ENCODE measurements at places on chromosomes 16 and 17.
A peak's percentile ranks its signal among the peaks of the same experiment; 100 is the strongest.

DNA sequence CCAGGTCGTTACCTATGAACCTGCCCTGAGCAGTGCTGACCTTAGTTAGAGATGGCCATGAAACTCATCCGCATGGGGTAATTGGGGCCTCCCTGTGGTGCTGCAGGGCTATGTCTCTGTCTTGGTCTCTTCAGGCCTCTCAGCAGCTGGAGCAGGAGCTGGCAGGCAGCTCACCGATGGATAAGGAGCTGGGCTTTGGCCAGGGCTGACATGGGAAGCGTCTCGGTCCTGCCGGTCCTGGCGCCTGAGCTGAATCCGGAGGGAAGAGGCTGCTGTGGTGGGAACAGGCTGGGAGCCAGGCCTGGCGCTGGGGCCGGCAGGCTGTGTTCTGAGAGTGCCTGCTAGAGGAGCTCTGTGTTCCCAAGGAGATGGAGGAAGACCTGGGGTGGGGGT lies 10.1 kb downstream of the IL32 start:
- DNase-seq, result no peak

- DNase-seq, result no peak
These were observed 5.3 kb downstream of the MPP2 start for GRCh38 chr17:43901861-43902589.

GRCh38 chr17:47955497-47956461 lies 1.9 kb downstream of the PRR15L start:
- no peak for DNase-seq

- DNase-seq, result no peak
These were observed 5.2 kb downstream of the BAIAP2 start for GRCh38 chr17:81039854-81040758.

- DNase-seq, result peak; percentile 38
These were observed 8.5 kb upstream of the SSTR2 start for GRCh38 chr17:73156166-73156840.

DNA sequence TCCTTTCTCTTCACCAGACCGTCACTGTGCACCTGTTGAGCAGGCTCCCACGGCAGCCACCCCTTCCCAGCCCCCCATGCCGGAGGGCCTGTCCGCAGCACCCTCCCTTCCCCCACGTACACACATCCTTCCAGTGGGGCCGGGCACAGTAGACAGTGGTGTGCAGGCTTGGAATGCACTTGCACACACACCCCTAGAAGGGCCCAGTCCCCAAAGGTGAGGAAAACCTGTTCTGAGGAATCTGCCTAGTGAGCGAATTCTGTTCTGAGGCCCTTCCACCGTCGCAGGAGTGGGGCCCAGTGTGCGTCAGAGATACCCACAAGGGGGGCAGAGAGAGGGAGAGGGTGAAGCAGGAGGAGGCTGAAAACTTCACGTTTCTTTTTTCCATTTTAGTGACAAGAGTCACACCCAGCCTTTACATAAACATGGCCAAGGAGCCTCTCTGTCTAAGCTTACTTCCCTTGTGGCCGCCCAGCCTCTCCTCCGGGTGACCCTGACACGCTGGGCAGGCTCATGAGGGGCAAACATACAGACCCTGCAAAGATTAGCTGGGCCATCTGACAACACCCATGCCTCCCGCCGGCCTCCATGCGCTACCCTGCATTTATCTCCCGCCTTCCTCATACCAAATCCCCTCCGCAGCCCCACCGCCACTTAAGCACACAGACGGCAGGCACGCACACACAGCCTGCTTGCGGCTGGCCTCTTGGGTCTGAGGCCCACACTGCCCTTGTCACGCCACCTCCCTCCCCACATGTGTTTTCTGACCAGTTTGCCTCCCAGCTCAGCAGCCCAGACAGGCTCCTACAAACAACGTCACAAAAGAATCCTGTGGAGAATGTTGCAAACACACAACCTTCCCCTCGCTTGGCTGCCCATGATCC lies 1.8 kb downstream of the ZBTB4 start:
- peak; percentile 40 for DNase-seq

GRCh38 chr17:72635034-72635635 lies 457.4 kb downstream of the SLC39A11 start:
- no peak for DNase-seq

GRCh38 chr16:518858-519257 lies 8.7 kb upstream of the CAPN15 start:
- no peak for DNase-seq

DNA sequence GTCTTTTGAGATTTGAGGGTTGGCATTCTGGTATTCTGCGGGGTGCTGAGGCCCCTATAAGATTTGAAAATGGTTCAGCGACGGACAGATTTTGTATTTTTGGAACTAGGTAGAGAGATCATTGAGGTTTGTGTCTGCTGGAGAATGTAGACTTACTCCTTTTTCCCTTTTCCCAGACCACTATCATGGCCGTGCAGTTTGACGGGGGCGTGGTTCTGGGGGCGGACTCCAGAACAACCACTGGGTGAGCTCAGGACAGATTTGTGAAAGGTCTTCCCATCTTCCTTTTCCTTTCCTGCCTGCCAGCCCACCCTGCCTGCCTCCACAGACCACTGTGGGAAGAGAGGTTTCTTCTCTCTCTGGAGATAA lies 572 bp downstream of the PSMB6 start:
- DNase-seq, result no peak

- no peak for DNase-seq
These were observed 469.9 kb downstream of the MAF start for GRCh38 chr16:79130616-79131015.

DNA sequence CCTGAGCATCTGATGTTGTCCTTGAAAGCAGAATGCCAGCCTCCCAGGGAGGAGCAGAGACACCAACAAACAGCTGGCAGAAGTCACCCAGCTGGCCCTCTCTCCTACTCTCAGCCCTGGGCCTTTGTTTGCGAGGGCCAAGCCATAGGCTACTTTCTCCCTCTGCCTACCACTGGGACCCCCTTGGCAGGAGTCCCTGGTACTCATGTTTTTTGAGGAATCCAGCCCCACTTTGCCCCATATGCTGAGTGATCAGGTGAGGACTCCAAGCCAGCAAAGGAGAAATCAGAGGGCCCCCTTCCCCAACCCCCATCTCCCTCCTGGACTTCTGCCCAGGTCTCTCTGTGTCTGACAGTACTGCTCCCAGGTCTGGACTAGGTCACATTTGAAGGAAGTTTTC lies 121.9 kb downstream of the USP31 start:
- DNase-seq, result no peak

GRCh38 chr16:89696670-89697128 lies 4.8 kb downstream of the SPATA2L start:
- DNase-seq, result peak; percentile 54

DNA sequence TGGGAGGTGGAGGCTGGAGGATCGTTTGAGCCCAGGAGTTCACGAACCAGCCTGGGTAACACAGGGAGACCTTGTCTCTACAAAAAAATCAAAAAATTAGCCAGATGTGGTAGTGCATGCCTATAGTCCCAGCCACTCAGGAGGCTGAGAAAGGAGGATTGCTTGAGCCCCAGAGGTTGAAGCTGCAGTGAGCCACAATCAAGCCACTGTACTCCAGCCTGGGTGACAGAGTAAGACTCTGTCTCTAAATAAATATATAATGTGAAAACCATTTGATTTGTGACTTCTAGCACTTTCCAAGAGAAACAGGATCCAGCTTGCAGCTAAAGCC lies 459.1 kb downstream of the SOX9 start:
- DNase-seq, result no peak
